ENCODE measurements at places on chromosomes 11 and 22.

DNA sequence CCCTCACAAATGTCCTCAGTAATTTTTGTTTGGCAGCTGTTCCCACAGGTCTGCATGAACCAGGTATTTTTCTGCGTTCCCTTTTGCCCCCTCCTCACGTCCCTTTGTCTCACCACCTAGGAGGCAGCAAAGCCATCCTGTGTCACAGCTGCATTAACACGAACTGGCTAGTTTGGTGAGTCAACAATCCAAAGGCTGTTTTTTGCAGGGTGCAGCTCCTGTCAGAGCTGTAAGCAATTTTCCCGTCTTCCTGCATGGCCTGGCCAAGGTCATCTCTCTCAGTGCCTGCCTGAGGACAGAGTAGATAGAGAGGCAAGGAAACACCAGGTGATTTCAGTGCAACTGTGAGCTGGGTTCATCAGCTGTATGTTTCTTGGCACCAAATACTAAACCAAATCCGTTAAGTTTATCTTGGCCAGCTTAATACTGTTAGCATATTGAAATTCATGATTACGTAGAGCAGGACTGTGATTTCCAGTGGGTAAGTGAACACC is 20.6 kb upstream of the VSIG10L2 start:
- no peak for DNase-seq

GRCh38 chr11:114265122-114265878 is 30.9 kb upstream of the NNMT start:
- no peak for DNase-seq

DNA sequence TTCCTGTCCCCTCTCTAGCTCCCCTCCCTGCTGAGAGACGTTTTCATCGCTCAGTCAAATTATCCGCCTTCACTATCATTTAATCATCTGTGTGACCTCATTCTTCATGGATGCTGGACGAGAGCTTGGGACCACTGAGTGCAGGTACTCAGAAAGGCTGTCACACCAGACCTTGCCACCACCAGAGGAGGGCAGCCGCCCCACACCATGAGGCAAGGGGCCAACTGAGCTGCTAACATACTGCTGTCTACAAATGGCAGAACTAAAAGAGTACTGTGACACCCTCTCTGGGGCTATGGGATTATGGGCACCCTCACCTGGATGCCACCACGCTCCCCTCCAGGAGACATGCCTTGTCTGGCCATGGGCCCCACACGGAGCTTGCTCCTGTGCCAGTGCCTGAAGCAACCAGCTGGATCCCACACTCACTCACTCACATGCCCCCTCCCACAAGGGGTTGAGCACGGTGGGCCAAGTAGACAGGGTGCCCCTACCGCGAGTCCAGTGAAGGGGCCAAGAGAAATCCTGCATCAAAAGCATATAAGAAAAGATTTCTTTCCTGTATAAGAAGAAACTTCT is 670.0 kb upstream of the CCDC90B start:
- no peak for DNase-seq

- no peak for DNase-seq
These were observed 49.4 kb downstream of the KCNQ1OT1 start for GRCh38 chr11:2650343-2650867.

DNA sequence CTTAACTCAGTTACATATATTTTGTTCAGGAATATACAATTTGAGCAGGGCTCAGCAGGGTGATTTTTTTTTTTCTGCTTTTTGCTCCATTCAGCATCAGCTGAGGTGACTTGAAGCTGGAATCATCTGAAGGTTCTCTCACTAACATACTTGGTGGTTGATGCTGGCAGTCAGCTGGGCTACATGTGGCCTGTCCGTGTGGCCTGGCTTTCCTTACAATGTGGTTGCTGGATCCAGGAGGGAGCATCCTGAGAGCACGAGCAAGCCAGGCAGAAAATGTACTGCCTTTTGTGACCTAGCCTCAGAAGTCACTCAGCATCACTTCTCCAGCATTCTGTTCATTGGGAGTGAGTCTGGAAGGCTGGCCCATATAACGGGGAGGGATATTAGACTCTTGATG is 151.6 kb upstream of the E2F8 start:
- no peak for DNase-seq

All from WERI-Rb-1 (cell line).